Stimulated activated CD4-positive, alpha-beta T cell treated with anti-CD3 and anti-CD28 coated beads, Interleukin-4, amount 100 ng/mL, for 1 hour (primary cell): ENCODE measurements at places on chromosomes 6 and 20.

DNA sequence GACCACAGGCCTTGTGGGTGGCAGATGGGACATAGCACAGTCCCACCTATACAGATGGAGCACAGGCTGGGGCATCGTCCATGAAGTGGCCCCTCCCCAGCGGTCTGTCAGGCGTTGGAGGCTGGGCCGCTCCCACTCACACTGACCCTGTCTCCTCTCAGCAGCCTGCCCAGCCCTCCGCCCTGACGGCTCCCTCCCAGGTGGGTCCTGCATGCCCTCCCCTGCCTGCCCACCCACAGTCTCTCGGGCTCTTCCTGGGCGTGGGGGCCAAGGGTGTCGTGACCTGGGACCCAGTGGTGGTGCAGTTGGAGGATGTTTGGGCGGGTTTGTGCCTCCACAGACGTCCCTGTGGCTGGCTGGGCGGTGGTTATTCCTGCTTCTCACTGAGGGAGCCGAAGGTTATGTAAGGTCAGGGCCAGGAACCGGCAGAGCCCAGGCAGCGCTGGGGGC is 22.3 kb downstream of the COL20A1 start:
- DNase-seq, result no peak

DNA sequence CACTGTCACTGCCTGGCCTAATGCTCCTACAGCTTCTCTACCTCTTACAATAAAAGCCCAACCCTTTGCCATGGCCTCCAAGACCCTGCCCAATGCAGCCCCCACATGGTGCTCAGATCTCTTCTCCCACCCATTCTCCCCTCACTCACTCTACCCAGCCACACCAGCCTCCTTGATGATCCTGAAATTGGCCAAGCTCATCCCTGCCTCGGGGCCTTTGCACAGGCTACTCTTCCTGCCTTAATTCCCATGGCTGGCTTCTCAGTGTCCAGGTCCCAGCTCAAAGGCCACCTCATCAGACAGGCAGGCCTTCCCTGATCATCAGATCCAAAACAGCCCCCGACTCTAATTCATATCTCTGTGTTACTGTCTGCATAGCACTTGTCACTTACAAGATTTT is 25.6 kb downstream of the PREX1 start:
- no peak for DNase-seq

- DNase-seq, result no peak
These were observed 10.6 kb downstream of the TAAR1 start for GRCh38 chr6:132648356-132648755.

GRCh38 chr20:742156-742555 is 26.1 kb downstream of the SLC52A3 start:
- no peak for DNase-seq

- no peak for DNase-seq
These were observed 42.2 kb upstream of the AKAP12 start for GRCh38 chr6:151197556-151197955.

GRCh38 chr6:119446115-119446554 is 96.6 kb upstream of the MAN1A1 start:
- DNase-seq, result no peak

GRCh38 chr6:5752391-5752680 is 254.4 kb downstream of the NRN1 start:
- DNase-seq, result no peak

GRCh38 chr6:52063584-52064344 is 23.6 kb downstream of the PKHD1 start:
- peak; percentile 44 for DNase-seq

GRCh38 chr20:51062065-51062464 is 39.2 kb upstream of the KCNG1 start:
- DNase-seq, result peak; percentile 35

- DNase-seq, result no peak
These were observed 2.9 kb downstream of the CCND3 start for GRCh38 chr6:41938590-41939175.

DNA sequence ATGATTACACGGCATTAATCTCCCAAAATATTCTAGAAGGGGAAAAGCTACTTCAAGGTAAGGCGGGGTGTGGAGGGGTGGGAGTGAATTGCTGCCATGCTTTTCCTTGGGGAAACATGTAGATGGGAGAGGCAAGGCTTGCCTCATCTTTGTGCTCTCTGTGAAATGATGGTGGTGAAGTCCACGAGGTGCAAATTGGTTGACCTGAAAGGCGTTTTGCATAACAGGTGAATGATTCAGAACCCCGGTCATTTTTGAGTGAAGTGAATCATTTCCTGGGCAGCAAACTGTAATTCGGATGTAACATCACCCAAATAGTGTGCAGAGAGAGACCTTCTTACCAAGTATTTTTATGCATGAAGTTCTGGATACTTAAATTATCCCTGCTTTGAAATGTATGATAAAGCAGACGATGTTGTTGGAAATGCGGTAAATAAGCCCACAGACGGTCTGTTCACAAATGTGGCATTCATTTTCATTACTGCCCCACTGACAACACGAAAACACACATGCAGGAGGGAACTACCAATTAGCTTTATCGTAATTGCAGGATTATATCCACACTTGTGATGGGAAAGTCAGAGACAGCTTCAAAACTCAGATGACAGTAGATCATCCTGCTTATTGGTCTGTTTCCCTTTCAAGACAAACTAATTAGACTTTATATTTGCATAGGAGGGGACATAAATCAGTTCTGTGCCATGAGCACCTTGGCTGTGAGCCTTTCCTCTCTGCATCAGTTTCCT is 3.0 kb downstream of the CDH4 start:
- DNase-seq, result no peak

DNA sequence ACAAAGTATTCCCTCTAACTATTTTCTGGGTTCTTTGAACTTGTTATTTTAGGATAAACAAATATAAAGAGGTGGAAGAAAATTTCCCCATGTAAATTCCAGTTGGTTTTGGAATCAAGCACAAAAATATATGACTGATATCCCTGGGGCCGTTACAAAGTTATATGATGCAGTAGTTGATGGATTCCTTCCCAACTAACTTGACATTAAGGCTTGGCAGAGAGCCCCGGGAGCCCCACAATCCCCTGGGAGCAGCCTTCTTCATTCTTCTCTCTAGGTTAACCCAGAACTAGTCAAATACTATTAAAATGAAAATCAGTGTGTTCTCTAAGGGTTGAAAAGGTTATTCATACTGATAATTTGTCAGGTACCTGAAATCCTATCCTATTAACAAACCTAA is 508.9 kb upstream of the SOX4 start:
- no peak for DNase-seq

GRCh38 chr6:57252975-57253374 is 30.9 kb upstream of the RAB23 start:
- DNase-seq, result no peak

GRCh38 chr6:97316978-97317377 is 34.0 kb upstream of the MMS22L start:
- no peak for DNase-seq

DNA sequence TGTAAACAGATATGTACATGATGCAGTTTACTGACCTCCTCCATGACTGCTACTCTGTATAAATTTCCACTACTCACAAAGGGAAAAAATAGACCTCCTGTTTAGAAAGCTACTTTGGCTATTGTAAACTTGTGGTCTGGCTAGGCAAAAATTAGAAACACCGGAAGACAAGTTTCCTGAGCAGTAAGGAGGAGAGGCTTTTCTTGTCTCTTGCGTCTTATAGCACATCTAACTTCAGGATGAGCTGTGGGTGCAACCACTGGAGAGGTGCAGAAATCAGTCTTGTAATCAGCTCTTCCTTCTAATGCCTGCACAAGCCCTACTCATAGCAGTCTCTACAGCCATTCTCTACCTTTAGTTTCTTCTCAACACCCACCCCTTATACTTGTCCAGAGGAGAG is 296.5 kb upstream of the SLC35B3 start:
- no peak for DNase-seq

- DNase-seq, result peak; percentile 65
These were observed 648 bp downstream of the COL19A1 start for GRCh38 chr6:69866770-69867638.

GRCh38 chr6:166907373-166907841 is 48.9 kb downstream of the RNASET2 start:
- DNase-seq, result no peak

- DNase-seq, result no peak
These were observed 93.4 kb downstream of the FNDC1 start for GRCh38 chr6:159262586-159262985.

DNA sequence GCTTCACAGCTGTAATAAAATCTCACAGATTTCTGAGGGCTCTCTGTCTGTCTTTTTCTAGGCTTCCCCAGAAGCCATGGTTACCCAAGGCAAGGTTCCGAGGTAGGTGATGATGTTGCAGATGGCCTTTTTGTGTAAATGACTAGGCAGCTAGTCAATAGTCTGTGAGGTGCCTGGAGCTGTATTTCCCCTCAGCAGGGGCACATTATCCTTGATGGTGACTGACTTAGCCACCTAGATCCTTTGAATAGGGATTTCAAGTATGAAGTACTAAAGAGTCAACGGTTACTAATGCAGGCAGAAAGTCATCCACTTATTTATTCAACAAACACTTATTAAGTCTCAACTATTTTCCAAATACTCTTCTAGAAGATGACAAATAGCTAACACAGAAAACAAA is 49.3 kb upstream of the L3MBTL3 start:
- DNase-seq, result no peak

DNA sequence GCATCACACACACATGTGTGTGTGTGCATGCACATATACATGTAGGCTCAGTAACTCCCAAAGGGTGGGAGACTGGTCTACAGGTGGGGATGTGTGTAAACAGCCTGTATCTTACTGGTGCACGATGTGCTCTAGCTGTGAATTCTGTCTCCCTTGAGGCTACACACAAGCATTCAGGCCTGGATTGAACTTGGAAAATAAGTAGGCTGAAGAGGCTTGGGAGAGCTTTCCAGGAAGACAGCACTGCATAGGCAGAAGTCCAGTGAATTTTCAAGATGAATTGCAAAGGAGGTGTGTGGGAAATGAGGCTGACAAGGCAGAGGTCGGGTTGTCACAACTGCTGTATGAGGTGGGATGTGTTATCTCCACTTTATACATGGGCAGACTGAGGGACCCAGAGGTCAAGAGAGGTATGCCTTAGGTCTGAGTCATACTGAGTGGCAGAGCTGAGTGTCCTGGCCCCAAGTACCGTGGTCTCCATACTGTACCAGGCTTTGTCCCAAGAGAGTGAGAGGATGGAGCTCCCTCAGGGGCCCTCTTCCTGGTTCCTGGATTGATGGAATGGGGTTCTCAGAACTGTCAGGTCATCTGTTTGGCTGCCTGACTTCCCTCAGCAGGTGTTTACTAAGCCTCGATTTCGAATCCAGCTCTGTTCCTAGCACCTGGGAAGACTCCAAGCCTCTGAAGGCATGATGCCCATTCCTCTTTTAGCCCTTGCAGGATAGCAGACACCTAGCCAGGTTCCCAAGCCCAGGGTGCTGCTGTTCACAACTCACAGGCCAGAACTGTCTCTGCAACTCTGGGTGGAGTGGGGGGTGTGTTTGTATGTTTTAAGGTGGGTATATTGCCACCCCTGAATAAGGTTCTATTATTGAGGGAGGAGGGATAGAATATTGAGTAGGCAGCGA is 14.4 kb downstream of the SNPH start:
- DNase-seq, result no peak

- peak; percentile 45 for DNase-seq
These were observed 98.4 kb upstream of the DUSP22 start for GRCh38 chr6:193773-194310.

DNA sequence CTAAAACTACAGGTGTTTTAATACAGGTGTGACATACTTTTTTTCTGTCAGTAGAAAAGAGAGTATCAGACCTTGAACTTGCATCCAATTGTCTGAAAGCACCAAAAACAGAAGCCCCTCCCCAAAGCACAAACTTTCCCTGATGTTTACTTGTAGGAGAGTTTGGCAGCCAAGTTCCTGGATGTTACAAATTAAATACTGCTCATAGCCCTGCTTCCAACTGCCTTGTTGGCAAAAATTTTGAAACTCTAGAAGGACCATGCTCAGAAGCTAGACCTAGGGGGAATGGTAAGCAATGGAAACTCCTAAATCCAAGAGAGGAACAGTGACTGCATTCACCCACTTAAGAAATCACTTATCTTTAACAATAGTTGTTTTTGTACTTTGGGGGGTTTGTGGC is 17.0 kb upstream of the ARG1 start:
- no peak for DNase-seq

GRCh38 chr6:161921602-161922395 is 647.9 kb upstream of the AGPAT4 start:
- no peak for DNase-seq

- DNase-seq, result peak; percentile 43
These were observed 9.4 kb upstream of the SRC start for GRCh38 chr20:37336369-37337207.

- no peak for DNase-seq
These were observed 11.0 kb upstream of the ENPP4 start for GRCh38 chr6:46118836-46119235.

DNA sequence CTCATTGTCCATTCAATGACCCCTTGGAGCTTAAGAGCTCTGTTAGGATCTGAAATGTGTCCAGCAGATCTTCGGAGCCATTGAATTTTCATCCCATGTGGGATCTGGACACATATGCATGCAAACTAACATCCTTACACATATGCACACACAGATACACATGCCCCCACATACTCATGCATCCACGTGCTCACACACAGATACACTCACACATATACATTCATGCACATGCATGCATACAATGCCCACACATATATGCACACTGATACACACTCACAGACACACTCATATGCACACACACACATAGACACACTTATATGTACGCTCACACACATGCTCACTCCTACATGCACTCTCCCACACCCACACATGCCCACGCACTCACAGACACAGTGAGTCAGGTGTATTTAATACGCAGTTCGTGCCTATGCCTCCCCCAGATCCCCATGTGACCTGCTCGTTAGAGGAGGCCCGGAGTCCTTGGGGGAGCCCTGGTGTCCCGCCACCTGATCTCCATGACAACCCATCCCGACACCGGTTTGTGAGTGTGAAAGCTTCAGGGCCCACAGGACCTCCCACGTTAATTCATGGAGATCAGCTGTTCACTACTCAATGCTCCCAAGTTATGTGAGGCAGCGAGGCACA is 121.9 kb upstream of the SULF2 start:
- DNase-seq, result no peak

- no peak for DNase-seq
These were observed 78.3 kb upstream of the CHD6 start for GRCh38 chr20:41696428-41696827.

GRCh38 chr6:142902636-142903053 is 42.3 kb downstream of the HIVEP2 start:
- peak; percentile 61 for DNase-seq

- DNase-seq, result no peak
These were observed 146.7 kb downstream of the GJA10 start for GRCh38 chr6:90040931-90041330.
